Activated B cell treated with CpG ODN at 0.5 μM for 24 hours (primary cell): ENCODE measurements at places on chromosomes 7 and 10.

DNA sequence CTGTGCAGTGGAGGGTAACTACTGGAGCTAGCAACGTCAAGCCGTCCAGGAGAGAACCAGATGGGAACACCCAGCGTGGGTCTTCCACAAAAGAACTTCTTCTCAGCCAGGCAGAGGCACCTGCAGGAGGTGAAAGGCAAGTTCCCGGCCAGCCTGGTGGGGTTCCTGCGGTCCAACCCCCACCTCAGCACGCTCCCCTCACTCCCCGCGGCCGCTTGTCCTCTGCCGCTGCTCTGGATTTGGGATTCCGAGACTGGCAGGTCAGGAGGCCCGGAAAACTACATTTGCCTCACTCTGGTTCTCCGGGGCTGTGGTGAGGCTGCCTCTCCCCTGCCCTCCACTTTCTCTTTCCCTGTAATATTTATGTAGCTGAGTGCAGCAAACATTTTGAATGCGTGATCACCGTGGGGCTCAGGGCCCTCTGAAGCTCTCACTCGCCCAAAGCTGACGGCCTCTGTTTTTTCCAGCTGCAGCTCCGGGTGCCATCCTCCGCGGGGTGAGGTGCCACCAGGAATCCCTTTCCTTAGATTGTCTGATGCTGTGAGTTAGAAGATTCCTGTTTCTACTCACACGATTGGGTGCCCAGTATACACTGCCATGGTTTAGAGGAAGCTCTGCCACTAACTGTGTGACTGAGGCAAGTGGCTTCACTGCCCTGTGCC, 366.9 kb downstream of the DNAJB6 start:
- DNase-seq = no peak

- no peak for DNase-seq
These were observed 107.1 kb upstream of the NOBOX start for GRCh38 chr7:144510621-144511020.

- DNase-seq = no peak
These were observed 749.8 kb downstream of the TNS3 start for GRCh38 chr7:46832136-46832535.

GRCh38 chr10:112442063-112442462, 4.7 kb downstream of the ZDHHC6 start:
- no peak for DNase-seq

DNA sequence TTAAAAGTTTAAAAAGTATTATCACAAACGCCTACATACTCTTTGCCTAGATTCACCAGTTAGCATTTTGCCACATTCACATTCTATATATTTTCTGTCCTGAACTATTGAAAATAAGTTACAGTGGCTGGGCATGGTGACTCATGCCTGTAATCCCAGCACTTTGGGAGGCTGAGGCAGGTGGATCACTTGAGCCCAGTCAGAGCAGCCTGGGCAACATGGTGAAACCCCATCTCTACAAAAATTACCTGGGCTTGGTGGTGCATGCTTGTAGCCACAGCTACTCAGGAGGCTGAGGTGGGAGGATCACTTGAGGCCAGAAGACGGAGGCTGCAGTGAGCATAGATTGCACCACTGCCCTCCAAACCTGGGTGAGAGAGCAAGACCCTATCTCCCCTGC, 5.3 kb downstream of the ARPC1A start:
- no peak for DNase-seq

DNA sequence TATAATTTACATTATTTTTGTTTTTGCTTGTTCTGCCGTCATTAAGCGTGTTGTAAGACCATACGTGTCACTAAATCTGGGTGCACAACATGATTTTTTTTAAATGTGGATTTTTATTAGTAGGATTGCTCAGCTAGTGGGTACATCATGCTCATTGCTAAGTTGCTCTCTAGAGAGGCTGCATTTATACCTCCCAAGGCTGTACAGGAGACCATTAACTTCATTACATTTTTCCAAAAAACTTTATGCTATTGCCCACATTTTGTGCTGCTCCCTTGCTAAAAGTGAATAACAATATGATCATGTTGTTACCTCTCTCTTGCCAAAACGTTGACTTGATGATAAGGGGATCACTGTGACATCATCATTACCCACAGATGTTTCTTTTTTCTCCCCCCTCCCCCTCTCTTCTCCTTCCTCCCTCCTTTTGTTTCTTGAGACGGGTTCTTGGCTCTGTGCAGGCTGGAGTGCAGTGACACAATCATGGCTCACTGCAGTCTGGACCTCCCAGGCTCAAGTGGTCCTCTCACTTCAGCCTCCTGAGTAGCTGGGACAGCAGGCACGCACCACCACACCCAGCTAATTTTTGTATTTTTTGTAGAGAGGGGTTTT, 65.1 kb downstream of the BMPR1A start:
- no peak for DNase-seq

- DNase-seq = no peak
These were observed 45.3 kb downstream of the BZW2 start for GRCh38 chr7:16691241-16691640.
